ENCODE measurements at places on chromosomes 2 and 18.

GRCh38 chr2:128512379-128513115, 193.9 kb upstream of the HS6ST1 start:
- no peak for DNase-seq

DNA sequence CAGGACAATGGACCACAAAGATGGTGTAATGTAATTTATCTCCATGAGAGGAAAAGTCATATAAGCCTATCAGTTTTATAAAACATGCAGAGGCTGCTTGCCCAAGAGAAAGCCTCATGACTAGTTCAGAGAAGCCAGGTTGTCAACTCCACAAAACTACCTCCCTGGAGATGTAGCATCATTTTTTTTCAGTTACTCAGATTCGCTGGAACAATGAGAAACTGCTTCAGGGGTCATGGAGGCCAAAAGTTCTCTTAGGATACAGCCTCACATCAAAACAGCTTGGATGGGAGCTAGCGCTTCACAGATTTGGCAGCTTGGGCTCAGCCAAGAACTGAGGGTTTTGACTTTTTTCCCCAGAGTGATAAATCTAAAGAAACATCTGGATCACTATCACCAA, 263.5 kb downstream of the INSIG2 start:
- no peak for DNase-seq

DNA sequence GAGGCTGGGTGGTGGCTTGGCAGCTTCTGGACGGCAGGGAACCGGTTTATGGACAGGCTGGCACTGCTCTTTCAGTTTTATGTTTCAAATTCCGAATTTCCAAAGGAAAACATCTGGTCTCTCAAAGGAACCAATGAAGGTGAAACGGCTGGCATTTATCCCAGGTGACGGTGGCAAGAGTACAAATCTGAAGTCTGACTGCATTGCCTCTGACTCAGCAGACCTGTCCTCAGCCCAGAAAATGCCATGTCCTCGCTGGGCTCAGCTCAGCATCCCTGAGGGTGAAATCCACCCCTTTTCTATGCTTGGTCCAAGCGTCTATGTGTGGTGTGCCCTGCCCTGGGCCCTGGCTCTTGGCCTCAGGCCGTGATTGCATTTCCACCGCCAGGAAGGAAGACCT, 38.1 kb downstream of the NAPG start:
- no peak for DNase-seq

DNA sequence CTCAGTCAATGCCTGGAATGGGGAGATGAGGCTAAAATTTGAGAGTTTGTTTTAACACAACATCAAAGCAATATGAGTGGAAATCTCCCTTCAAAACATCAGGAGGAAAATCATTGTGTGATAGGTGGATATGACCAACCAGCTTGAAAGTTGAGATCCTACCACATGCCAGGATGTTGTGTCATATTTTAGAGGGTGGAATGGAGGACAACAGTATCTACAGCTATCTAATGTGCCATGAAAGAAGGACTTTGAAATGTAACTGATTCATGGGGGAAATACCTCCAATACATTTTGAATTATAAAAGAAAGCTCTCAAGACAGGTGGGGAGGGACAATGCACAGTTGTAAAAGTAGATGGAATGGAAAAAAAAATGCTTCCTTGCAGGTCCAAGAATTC, 87.8 kb downstream of the SP100 start:
- no peak for DNase-seq

- no peak for DNase-seq
Observed at GRCh38 chr18:37398248-37398920, 167.2 kb downstream of the CELF4 start.

- no peak for DNase-seq
Observed at GRCh38 chr2:86002375-86002774, 103.3 kb downstream of the POLR1A start.

DNA sequence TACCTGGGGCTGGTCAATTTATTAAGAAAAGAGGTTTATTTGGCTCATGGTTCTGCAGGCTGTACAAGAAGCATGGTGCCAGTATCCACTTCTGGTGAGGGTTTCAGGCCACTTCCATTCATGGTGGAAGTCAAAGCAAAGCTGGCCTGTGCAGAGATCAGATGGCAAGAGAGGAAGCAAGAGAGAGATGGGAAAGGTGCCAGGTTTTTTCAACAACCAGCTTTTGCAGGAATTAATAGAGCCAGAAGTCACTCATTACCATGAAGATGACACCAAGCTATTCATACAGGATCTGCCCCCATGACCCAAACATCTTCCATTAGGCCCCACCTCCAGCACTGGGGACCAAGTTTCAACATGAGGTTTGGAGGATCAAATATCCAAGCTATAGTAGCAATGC, 56.8 kb upstream of the ST3GAL5 start:
- no peak for DNase-seq

- no peak for DNase-seq
Observed at GRCh38 chr2:138003411-138003810, 39.1 kb downstream of the HNMT start.

GRCh38 chr2:236653863-236654262, 84.2 kb downstream of the ACKR3 start:
- no peak for DNase-seq

- no peak for DNase-seq
Observed at GRCh38 chr2:167144179-167144898, 256.1 kb downstream of the XIRP2 start.

DNA sequence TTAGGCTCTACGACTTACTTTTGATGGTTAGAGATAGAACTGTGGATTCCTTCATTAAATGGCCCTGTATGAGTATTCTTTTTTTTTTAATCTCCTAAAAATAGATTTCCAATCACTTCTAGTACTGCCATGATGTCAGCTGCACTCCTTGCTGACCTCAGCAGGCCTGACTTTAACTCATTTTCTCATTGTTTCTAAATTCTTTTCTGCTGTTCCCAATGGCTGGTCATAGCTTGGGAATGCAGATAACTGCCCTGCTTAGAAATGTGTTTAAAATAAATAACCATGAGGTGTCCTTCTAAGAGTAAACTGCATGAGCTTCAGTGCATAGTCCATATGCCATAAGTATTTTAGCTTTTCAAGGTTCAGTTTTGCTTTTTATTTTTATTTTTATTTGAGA, 15.7 kb downstream of the CCDC85A start:
- DNase-seq, result peak; percentile 85

DNA sequence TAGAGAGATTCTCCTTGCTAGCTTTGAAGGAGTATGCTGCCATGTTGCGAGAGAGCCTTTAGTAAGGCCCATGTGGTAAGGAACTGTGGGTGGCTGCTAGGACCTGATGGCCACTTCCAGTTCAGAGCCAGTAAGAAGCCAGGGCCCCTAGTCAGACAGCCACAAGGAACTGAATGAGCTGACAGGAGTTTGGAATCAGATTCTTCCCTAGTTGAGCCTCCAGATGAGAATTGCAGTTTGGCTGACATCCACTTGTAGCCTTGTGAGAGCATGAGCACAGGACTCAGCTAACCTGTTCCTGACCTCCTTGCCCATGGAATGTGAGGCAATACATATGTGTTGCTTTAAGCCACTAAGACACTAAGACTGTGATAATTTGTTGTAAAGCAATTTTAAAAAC, 1.2 kb upstream of the WDR7 start:
- DNase-seq, result no peak

GRCh38 chr2:227614246-227614645, 394 bp downstream of the SCYGR3 start:
- DNase-seq, result no peak

DNA sequence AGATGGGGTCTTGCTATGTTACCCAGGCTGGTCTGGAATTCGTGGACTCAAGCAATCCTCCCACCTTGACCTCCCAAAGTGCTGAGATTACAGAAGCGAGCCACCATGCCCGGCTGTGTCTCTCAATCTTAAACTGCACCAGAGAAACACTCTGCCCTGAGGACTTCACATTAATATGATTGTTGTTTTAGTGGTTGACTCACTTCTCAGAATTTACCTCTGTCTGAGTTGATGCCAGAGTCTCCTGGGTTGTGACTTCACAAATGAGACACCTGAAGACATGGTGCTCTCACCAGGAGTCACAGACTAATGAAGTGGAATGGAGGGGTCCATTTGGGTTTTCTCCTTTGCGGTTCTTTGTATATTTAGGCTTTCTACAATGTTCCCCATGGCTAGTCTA, 61.0 kb upstream of the TGIF1 start:
- DNase-seq, result no peak

GRCh38 chr2:48313036-48313877, 216.7 kb upstream of the STON1 start:
- no peak for DNase-seq

- no peak for DNase-seq
Observed at GRCh38 chr2:127362971-127363370, 24.8 kb downstream of the MAP3K2 start.

DNA sequence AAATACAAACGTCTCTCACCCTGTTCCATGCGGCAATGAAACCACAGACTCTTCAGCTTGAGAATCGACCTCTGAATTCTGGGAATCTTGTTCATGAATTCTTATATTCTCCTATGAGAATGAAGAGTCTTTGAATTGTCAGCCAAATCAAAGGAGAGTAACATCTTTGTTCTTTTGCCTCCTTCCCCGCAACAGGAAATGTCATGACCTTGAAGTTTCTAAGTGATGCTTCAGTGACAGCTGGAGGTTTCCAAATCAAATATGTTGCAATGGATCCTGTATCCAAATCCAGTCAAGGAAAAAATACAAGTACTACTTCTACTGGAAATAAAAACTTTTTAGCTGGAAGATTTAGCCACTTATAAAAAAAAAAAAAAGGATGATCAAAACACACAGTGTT, 21.8 kb downstream of the TNFAIP6 start:
- no peak for DNase-seq

DNA sequence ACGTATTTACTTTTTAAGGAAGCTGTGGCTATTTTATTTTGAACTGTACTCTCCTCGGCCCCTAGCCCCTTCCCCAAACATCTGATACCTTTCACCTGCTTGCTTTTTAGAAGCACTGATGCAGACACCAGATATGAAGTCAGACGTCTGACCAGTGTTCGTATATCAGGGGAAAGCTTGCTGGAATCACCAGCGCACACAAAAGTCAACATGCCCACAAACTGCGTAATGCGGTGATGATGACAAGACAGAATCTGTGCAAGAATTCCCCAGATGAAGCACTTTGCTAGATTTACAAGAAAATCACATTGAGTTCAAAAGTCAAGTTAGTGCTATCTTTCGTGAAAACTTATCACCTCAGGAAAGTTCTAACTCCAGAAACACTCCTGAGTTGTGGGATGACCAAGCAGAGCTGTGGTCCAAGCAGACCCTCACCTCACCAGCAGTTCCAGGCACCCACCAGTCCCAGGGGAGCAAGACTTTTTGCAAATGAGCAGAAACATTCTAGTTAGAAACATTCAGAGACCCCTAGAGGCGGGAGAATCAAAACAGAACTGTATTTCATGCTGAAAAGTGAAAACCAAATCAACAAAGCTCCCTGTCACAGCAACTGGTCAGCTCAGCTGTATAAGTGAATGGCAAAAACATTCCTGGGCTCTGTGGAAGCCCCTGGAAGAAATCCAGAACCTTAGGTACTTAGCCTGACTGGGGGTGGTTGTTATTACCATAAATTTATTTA, 55.7 kb downstream of the INO80C start:
- no peak for DNase-seq

DNA sequence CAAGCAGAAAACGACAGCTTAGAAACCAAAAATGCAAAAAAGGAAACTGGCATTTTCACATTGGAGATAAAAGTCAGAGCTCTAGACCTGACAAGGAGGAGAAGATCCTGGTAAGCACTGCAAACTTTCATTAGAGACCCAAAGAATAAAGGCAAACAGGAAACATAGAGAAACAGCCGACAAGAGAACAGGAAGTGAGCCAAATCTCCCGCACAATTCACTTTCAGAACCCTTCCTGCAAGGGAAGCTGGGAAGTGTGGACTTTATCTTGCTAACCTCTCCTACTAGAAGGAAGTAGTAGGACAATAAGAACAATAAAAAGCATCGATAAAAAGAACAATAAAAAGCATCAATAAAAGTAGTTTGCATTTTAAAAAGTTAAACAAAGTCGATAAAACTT, 417.8 kb upstream of the SPHKAP start:
- DNase-seq, result no peak

Data from GM04503 (cell line).